ENCODE measurements at places on chromosomes 12 and 14. TPM values are rescaled to one million over a fixed set of nuclear protein-coding genes. Genes with fewer than 3 reads are reported as not detected.

LALBA gene
- not detected for total RNA-seq

POTEM gene
- total RNA-seq: not detected

KRT7 gene
- 2.1 TPM for total RNA-seq

CCDC198 gene
- total RNA-seq: 0.37 TPM

C1S gene
- 525 TPM for total RNA-seq

KRT5 gene
- 2.0 TPM for total RNA-seq

CLEC2B gene
- 9.7 TPM for total RNA-seq

TAS2R50 gene
- 5.8 TPM for total RNA-seq

PRH2 gene
- total RNA-seq: not detected

PPP4R4 gene
- total RNA-seq: 1.7 TPM

C1R gene
- 533 TPM for total RNA-seq

ANHX gene
- not detected for total RNA-seq

GRCh38 chr12:113072136-113072535, 15.6 kb downstream of the DTX1 start:
- DNase-seq: no peak

GRCh38 chr12:57241402-57242310, 9.3 kb downstream of the STAC3 start:
- DNase-seq: no peak

- DNase-seq: no peak
Measured at GRCh38 chr12:125050446-125050845, 14.8 kb upstream of the AACS start.

DNA sequence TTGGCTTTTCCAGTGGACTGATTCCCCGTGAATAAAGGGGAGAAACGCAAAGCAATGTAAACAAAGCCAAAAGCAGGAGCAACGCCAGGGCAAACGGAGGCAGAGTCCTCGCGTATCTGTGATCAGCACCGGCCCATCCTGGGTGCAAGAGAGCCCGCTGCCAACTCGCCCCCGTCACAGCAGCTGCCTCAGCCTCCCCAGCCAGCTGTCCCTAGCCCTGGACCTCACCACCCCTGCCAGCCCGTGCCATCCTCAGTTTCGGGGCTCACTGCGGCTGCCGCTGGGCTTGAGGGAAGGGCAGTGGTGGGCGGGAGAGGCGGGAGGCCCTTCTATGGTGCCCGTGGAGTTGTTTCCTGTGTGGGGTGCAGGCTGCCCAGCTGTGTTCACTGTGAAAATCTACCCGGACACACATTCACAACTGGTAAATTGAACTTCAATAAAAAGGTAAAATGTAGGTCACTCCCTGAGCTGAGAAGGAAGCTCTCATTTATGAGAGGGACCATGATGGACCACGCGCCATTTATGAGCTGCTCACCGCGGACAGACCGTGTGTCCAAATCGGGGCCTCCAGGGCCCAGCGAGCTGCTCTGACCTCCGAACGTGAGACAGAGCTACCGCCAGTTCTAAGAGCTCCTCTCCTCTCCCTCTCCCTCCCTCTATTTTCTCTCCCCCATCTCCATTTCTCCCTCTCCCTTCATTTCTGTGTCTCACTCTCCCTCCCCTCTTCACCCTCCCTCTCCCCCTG, 330.5 kb upstream of the SFSWAP start:
- DNase-seq: no peak

GRCh38 chr12:116592731-116593130, 33.5 kb downstream of the MAP1LC3B2 start:
- no peak for DNase-seq

DNA sequence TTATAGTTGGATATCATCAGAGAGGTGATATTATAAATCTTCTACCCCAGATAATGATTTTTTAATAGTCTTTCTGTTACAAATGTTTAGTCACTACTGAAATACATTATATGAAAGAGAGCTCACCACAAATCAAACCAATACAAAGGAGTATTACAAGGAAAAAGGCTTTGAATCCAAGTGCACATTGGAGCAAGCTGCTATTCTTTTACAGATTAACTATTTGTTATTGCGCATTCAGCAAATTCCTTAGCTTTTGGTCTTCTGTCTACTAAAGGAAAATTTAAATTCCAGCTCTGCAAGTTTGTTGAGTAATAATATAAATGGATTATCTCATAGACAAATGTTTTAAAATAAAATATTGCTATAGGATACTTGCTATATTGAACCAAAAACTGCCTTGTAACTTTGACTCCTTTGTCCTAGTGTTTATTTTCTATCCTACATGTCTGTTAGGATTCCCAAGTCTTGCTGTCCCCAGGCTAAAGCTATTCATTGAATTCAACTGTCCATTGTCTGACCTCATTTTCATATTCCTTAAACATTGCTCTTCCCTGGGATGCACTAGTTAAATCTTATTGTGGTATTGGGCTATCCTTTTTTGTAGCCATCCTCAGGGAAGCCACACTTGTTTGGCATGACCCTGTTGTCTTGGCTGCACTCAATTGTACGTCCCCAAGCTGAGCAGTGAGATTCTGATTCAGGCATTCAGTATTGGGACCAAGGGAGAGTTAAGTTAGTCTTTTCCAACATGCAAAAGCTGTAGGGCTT, 41.5 kb downstream of the PDE3A start:
- no peak for DNase-seq

DNA sequence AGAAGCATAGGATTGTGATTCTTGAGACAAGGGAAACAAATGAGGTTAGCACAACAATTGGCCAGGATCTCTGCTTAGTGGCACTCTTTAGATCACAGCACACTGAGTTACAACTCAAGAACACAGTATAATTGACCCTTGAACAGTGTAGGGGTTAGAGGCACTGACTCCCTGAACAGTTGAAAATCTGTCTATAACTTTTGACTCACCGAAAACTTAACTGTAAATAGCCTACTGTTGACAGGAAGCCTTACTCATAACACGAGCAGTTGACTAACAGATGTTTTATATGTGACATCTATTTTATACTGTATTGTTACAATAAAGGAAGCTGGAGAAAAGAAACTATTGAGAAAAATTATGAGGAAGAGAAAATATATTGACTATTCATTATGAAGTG, 296.1 kb downstream of the RERGL start:
- DNase-seq: no peak

DNA sequence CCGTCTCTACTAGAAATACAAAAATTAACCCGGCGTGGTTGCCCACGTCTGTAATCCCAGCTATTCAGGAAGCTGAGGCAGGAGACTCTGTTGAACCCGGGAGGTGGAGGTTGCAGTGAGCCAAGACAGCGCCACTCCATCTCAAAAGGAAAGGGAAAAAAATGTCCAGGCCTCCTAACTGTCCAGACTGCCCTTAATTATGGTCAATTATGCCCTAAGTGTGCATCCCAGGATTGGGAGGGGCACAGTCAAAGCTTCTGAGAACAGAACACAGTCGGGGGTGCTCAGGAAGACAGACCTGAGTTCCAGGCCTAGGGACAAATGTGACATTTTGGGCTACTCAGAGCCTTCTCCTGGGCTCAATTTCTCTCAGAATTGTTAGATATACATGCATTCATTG, 31.8 kb upstream of the SMUG1 start:
- DNase-seq: no peak

- no peak for DNase-seq
Measured at GRCh38 chr14:105508069-105508468, 17.0 kb downstream of the TEDC1 start.

GRCh38 chr12:97640826-97641225, 178.2 kb downstream of the RMST start:
- no peak for DNase-seq

DNA sequence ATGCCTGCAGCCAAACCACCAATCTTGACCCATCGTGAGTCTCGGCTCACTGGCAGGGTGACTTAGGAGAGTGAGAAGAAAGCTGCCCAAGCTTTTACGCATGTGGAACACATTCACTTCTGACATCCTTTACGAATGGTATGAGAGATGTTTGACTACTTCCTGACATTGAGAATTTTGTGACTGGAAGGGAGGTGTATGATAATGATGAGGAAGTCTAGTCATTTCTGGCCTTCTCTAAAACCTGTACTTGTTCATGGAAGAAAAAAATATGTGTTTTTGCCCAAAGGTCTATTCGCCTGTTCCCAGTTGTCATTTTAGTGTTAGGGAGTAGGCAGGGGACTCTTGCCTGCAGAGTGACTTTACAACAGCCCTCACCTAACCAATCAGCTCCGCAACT, 227.2 kb upstream of the ATP2B1 start:
- DNase-seq: no peak

DNA sequence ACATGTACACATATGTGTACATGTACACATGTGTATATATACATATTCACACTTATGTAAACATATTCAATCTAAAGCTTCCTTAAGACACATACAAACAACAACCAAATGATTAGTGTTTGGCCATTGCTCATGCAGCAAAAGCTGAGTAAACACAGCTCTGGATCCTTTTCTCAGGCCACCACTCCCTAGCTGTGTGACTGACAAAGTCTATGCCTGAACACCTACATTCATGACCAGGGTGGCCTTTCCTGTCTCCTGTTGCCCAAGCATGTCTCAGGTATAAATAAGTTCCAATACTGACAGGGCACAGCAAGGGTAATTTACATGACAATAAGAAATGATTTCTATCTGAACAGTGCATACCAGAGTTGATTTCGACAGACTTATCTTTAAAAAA, 1.4 kb upstream of the PTPRO start:
- no peak for DNase-seq

DNA sequence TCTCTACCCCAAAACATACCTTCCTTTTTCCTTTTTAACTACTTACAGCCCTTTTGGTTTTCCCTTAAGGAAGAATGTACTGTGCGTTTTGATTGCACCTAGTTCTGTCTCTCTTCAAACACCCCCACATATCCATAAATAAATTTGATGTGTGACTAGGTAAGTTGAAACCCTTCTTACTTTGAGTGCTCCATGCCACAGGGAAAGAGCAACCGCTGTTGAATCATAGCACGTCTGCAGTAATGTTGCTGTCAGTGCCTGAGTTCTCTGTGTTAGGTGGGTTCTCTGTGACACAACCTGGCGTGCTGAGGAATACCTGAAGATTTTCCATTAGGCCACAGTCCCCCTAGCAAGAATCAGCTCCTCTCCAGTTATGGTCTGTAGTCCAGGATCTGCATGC, 102.1 kb downstream of the FIGNL2 start:
- DNase-seq: no peak

DNA sequence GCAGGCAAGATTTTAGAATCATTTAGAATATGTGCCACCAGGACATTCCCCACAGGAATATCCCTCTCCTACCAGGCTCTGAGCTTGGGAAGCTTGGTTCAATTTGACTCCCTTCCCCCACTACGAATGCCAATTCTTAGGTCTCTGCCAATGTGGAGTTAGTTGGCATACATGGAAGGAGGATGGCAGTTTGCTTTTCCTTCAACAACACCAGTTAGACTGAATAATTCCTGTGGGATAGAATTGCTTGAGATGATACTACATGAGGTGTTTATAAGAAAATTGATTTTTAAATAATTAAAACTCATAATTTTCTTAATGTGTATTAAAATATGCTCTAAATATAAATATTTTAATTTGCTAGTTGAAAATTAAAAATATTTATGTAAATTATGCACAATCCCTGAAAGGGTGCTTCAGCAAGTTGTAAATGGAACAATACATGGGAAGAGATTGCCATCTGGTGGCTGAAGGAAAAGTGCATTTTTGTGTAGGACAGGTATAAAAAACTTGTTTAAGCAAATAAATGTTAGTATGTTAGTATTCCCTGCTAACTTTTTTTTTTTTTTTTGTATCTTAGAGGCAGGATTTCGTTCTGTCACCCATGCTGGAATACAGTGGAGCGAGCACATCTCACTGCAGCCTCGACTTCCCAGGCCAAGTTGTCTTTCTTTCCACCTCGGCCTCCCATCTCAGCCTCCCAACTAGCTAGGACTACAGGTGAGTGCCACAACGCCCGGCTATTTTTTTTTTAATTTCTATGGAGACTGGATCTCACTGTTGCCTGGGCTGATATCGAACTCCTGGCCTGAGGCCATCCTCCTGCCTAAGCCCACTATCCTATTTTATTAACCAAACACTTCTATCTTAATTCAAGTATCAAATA, 25.8 kb upstream of the STRAP start:
- no peak for DNase-seq

GRCh38 chr14:99157676-99158075, 114.3 kb downstream of the BCL11B start:
- DNase-seq: no peak

GRCh38 chr12:107066691-107067090, 26.7 kb downstream of the CRY1 start:
- no peak for DNase-seq

- DNase-seq: no peak
Measured at GRCh38 chr12:78746001-78746400, 118.6 kb upstream of the SYT1 start.

- DNase-seq: no peak
Measured at GRCh38 chr14:59199614-59200013, 11.1 kb downstream of the DAAM1 start.

DNA sequence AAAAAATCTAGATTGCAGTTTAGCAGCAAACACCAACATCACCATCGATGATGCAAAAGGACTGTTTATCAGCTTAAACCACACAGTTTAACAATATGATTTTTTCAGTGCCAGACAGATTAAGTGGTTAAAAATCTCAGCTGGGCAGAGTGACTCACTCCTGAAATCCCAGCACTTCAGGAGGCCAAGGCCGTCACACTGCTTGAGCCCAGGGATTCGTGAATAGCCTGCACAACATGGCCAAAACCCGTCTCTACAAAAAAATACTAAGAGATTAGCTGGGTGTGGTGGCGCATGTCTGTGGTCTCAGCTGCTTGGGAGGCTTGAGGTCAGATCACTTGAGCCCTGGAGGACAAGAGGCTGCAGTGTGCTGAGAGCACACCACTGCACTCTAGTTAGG, 8.9 kb downstream of the RSRC2 start:
- DNase-seq: no peak

DNA sequence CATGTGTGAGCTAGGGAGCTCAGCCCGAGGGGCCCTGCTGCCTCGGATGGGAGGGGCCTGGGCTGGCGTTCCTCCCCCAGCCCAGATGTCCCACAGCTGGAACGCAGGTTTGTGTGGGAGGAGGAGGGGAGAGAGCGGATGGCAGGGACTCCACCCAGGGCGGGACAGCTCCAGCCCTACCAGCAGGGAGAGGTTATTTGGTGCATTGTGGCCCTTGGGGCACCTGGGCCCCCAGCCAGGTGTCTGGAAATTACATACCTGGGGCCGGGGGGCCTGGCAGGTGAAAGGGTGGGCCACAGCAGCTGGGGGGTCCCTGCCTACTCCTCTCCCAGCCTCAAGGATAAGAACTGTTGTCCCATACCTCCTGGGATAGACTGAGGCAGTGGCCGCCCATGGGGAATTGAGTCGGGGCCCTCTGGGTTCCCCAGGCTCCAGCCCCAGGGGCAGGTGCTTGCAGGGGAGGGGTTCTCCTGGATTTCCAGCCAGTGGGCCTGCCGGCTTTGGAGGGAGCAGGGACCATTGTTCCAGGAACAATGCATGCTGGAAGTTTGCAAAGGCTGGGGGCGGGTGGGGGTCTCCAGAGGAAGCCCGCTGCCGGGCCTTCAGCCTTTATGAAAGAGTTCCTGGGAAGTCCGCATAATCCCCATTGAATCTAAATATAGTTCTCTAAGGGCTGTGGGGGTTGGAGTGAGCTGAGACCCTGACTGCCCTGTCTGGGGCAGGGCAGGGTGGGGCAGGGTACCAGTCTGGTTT, 1.2 kb downstream of the KIF26A start:
- DNase-seq: no peak

- DNase-seq: no peak
Measured at GRCh38 chr14:41397926-41398325, 208.8 kb upstream of the LRFN5 start.

- no peak for DNase-seq
Measured at GRCh38 chr12:125890971-125891370, 825.7 kb downstream of the AACS start.
